Fibroblast of skin of back (primary cell): ENCODE measurements at places on chromosomes 13 and 19.

DNA sequence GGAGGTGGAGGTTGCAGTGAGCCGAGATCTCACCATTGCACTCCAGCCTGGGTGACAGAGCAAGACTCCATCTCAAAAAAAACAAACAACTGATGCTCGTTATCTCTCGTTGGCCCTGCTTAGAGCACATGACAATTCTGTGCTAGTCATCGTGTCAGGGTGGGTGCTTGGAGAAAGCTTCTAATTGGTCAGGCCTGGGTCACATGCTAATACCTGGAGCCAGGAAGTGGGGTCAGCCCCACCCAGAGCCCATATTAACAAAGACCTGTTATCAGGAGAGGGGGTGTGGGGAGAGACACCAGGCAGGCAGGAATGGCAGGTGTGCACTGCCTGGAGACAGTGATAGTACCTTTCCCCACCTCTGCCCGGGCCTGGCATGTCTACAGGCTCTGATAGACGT lies 84.9 kb downstream of the DPF1 start:
- no peak for DNase-seq

DNA sequence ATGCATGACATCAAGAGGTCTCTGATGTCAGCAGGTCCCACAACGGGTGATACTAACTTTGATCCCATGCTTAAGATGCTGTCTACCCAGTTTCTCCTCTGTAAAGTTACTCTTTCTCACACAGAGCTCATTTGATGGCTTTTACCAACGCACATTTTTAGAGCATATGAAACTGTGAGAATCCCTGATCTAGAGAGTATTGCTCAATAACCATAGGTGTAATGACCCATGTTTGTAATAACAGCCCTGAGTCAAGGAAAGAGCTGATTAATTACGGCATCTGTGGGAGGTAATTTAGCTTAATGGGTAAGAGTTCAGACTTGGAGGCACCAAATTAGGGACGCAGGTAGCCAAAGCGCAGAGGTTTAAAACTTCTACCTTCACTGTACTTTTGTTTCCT lies 18.0 kb upstream of the IZUMO2 start:
- no peak for DNase-seq

GRCh38 chr19:52069653-52070052 lies 21.0 kb upstream of the ZNF432 start:
- DNase-seq: no peak

DNA sequence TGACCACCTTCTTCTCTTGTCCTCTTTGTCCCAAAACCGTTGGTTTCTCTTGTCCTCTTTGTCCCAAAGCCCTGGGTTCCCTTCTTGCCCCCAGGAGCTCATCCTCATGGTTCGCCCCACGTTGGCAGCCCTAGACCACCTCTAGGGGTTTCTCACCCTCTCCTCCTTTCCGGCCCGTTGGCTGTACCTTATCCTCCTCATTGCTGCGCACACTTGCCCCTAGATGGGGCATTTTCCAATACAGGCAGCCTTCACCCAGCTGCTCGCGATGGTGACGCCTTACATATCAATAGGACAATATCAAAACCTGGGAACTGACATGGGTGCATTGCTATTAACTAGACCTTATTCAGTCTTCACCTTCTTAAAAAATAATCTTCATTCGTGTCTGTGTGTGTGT lies 86.5 kb downstream of the IPO5 start:
- DNase-seq: no peak

DNA sequence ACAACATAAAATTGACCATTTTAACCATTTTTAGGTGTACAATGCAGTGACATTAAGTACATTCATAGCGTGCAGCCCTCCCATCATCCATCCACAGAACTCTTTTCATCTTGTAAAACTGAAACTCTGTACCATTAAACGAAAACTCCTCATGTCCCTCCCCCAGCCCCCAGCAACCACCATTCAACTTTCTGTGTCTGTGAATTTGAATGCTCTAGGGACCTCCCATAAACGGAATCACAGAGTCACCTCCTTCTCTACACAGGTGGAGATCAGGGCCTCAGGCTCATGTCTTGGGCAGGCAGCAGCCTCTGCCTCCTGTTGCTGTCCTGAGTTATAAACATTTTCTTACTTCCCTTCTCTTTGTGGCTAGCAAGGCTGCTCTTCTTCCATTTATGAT lies 7.3 kb upstream of the CCNE1 start:
- DNase-seq: no peak

- DNase-seq: no peak
Measured at GRCh38 chr19:33465371-33465770, 56.2 kb downstream of the PEPD start.

- no peak for DNase-seq
Measured at GRCh38 chr19:32971012-32971595, 654 bp downstream of the CEP89 start.

DNA sequence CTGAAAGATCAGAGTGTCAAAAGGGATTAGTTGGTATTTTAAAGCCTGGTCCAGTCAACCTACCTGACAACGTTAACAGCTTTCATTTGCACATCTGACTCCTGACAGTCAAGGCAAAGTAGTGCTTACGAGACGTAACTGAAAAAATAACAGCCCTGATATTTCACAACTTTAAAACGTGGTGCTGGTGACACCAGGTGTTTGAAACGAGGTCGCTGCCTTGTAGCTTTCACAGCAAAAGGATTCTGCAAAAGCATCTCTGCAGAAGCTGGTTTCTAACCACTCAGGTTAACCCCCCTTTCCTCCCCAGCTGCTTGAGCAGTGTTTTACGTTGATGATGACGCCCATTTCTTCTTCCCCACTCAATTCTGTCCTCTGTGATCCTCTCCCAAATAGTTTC lies 23.3 kb downstream of the GGACT start:
- no peak for DNase-seq

- no peak for DNase-seq
Measured at GRCh38 chr13:46181377-46181839, 569 bp downstream of the LCP1 start.

GRCh38 chr13:112153364-112153763 lies 86.4 kb downstream of the SOX1 start:
- DNase-seq: no peak

DNA sequence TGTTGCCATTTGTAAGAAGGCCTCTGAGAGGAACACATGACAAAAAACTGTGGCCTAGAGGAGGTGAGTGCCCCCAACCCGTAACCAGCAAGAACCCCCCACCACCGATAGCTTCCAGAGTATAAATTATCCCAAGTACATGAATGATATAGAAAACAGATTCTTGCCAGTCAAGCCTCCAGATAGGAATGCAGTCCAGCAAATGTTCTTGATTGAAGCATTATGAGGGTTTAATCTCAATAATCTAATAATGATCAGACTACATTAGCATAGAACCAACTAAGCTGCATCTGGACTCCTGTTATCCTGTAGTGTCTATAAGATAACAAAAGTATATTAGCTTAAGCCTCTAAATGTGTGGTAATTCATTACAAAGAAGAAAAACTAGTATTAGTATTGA lies 908.9 kb upstream of the ATXN8OS start:
- DNase-seq: no peak

DNA sequence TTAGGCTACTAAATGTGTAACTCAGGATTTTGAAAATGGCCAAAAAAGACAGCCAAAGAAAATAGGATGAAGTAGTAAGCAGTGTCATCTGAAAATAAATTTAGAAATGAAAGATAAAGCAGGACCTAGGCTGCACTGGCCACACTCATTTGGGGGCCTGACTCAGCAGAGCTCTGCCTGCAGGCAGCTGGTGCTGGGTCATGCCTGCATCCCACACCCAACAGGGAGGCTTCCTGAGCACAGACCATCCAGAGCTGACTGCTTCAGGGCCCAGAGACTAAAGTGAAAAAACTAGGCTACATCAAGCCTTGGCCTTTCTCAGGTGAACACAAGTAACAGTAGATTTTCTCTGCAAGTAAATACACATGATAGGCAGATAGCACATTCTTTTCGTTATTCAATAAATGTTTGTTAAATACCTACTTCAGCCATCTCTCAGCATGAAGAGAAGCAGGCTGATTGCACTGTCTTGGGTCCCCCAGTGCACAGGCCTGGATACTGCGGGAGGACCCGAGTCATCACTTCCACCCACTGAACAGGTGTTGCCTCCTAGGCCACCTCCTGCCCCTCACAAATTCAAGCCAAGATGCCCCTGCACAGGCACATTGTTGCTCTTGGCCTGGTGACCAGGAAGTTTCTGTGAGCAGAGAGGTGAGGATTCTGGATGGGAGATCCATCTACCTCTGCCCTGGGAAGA lies 284.0 kb downstream of the OXGR1 start:
- no peak for DNase-seq

DNA sequence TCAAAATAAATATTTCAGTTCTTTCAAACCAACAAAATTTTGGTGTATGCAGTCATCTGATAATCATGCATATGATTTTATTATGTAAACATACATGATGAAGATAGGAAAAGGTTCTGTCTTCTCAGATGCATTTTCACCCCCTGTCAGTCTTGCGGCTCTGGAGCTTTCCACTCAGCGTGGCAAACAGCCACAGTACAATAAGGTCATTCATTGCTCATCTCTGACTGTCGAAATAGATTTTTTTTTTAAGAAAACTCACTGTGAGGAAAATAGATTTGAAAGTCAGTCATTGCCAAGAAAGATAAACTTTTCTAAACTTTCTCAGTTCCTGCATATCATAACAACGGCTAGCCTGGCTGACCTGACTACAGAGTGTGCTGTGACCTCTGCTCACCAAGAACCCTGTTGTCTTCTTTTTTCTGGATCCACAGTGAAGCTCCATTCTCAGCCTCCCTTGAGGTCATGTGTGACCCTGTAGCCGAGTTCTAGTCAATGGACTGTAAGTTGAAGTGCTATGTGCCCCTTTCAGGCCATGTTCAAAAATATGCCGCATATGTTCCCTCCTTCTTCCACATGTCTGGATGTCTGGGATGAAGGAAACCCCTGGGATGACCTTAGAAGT lies 519.6 kb downstream of the KLF5 start:
- DNase-seq: no peak
